Cardiac atrium fibroblast (primary cell): ENCODE measurements at places on chromosomes 12 and 14. TPM values are rescaled to one million over a fixed set of nuclear protein-coding genes. Genes with fewer than 3 reads are reported as not detected.

Gene HAL
- 0.49 TPM in 1 of 2 replicates, not detected in the other for total RNA-seq

Gene KRT6C
- total RNA-seq = not detected in 2 replicates

Gene KRT74
- not detected in 2 replicates for total RNA-seq

Gene ZC2HC1C
- total RNA-seq = not detected in 2 replicates

Gene EIF2B1
- 45.5 and 81.8 TPM in 2 replicates for total RNA-seq

Gene SLC2A13
- 13.2 and 19.1 TPM in 2 replicates for total RNA-seq

Gene GPHN
- 4.0 and 6.2 TPM in 2 replicates for total RNA-seq

Gene SERPINA4
- total RNA-seq = not detected in 2 replicates

Gene TTC9
- 0.16 TPM in 1 of 2 replicates, not detected in the other for total RNA-seq

Gene IRAK3
- total RNA-seq = 22.0 and 39.5 TPM in 2 replicates

Gene KSR2
- not detected in 2 replicates for total RNA-seq

Gene MVK
- 27.1 and 45.7 TPM in 2 replicates for total RNA-seq

Gene CLEC4E
- total RNA-seq = not detected in 2 replicates

Gene PPP1R1A
- total RNA-seq = not detected in 2 replicates

Gene TMBIM4
- 80.5 and 125 TPM in 2 replicates for total RNA-seq

Gene KERA
- not detected in 2 replicates for total RNA-seq

Gene VDR
- 5.4 and 7.6 TPM in 2 replicates for total RNA-seq

Gene GPR84
- not detected in 2 replicates for total RNA-seq

Gene RERG
- 0.72 and 1.6 TPM in 2 replicates for total RNA-seq

Gene ANO4
- total RNA-seq = 4.0 and 5.3 TPM in 2 replicates

Gene KRT82
- not detected in 2 replicates for total RNA-seq

Gene DTD2
- 26.0 and 35.3 TPM in 2 replicates for total RNA-seq

Gene SMCO2
- not detected in 2 replicates for total RNA-seq

Gene AKAP3
- total RNA-seq = 0.16 and 0.18 TPM in 2 replicates

Gene OAS3
- 4.2 and 5.0 TPM in 2 replicates for total RNA-seq

Gene LRRC43
- 1.1 and 5.4 TPM in 2 replicates for total RNA-seq

Gene GLS2
- total RNA-seq = not detected in 2 replicates

Gene LALBA
- not detected in 2 replicates for total RNA-seq

Gene KLHL33
- 0.49 TPM in 1 of 2 replicates, not detected in the other for total RNA-seq

Gene DLK1
- not detected in 2 replicates for total RNA-seq

Gene RIN3
- total RNA-seq = 1.1 and 2.1 TPM in 2 replicates
